ENCODE measurements at places on chromosomes 4 and X.

- no peak for DNase-seq
Measured at GRCh38 chrX:32084757-32085156, 1012.9 kb upstream of the FTHL17 start.

GRCh38 chrX:15653961-15654360 lies 10.6 kb downstream of the CLTRN start:
- no peak for DNase-seq

GRCh38 chr4:5277079-5277478 lies 225.8 kb downstream of the STK32B start:
- DNase-seq = no peak

- DNase-seq = no peak
Measured at GRCh38 chr4:60934566-60935295, 265.4 kb upstream of the ADGRL3 start.

DNA sequence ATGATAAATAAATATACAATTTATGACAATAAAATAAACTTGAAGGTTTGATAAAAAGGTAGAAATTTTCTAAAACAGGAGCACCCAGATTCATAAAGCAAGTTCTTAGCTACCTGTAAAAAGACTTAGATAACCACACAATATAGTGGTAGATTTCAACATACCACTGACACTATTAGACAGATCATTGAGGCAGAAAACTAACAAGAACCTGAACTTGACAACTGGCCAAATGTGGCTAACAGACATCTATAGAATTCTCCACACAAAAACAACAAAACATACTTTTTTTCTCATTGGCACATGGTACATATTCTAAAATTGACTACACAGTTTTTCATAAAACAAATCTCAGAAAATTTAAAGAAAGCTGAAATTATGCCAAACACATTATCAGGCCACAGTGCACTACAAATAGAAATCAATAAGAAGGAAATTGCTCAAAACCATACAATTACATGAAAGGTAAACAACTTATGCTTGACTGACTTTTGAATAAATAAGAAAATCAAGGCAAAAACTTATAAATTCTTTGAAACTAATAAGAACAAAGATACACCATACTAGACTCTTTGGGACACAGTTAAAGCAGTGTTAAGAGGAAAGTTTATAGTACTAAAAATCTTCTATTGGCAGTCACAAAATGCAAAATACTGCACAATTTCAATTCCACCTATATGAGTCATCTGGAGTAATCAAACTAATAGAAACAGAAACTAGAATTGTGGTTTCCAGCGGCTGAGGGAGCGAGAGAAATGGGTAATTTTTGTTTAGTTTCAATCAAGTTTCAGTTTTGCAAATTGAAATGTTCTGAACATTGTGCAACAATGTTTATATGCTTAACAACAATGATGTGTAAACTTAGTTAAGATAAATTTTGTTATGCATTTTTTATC lies 925.6 kb downstream of the SH3BGRL start:
- DNase-seq = no peak

- DNase-seq = no peak
Measured at GRCh38 chrX:78103001-78103622, 936 bp upstream of the PGK1 start.

DNA sequence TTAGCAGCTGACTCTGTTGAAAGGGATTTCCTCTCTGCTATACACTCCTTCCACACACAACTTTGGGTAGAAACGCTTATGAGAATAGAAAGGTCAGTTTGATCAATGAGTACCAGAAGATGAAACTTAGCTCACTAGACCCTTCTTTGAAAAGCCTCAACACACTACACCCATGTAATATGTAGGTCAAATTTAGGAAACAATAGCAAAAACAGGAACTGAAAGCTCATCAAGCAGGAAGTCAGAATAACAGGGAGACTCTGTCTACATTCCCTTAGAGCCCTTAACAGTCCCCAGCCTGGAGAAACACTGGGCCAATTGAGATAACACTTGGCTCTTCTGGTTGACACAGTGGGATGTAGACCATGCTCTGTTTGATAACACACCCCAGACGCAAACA lies 30.7 kb downstream of the SRPX2 start:
- no peak for DNase-seq

DNA sequence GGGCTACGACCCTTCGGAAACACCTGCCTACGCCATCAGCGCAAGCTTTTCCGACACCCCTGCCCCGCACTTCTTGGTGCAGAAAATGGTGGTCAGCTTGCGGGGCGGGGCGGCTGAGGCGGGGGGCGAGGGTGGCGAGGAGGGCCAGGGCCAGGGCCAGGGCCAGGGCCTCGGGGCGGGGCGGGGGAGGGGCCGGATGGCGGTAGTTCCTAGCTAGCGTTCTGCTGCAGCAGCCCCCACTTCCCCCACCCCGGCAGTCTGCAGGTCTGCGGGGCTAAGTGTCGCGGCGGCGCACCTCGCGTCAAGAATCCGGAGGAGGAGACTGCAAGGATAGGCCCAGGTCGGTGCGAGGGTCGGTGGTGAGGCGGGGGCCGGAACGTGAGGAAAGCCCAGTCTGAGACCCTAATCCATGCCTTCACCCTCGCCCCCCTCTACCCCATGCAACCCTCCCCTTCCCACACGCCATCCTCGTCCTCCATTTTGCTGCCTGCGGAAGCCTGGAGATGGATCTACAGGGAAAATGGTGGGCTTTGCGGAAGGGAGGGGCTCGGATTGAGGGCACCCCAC lies 600 bp downstream of the BEX4 start:
- DNase-seq = no peak

DNA sequence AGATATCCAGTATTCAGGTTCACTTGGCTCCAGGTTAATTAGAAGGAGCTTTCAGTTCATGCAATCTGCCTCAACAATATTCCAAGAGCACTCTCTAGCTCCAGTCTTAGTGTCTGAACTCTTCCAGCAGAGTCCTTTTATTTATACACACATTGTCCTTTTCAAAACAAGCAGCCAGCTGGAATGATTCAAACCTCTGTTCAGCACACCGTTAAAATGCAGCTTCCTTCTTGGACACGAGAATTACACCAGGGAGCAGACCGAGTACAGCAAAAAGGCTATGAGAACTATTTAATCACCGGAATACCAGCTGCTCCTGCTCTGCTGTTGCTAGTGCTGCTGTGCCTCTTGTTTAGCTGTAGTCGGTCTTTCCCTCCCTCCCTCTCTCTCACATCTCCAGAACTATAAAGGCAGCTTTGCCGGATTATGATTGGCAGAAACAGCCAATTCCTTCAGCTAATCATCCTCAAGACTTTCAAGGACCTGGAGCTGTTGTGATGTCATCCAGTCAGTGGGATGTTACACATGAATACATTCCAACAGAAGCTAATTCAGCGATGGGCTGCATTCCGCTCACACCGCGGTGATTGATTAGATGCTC lies at the start of gene NDST4:
Gene NDST4, minus strand, starts transcription at position 115 of the 601 bp plus-strand sequence. CDS start 36,584 bp downstream, outside the sequence.
- no peak for DNase-seq

- DNase-seq = peak; percentile 4
Measured at GRCh38 chrX:118974088-118974907, at the start of gene LONRF3. Gene LONRF3 (plus strand): TSS chrX:118974618. CDS start chrX:118974781, 163 bp downstream.

DNA sequence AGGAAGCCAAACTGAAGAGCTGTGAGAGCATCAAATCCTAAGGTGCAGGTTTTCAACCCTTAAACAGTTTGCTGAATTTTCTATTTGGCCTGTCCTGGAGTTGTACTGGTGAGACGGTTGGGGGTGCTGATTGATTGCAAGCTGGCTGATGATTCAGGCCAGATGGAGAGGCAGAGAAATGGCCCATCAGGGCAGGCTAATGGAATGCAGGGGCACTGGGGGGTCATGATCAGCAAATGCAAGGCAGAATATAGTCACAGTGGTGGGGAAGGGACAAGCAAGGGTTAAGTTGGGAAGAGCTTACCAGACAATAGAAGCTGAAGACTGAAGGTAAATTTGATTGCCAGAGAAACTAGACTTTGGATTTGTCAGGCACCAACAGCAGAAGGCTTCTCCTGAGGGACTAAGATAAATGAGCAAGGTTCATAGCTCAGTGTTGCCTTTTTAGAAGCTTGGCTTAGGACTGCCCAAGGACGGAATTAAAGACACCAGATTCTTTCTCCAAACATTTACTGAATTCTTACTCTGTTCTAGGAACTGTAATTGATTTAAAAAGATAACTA lies 4.3 kb upstream of the AADAT start:
- DNase-seq = no peak

DNA sequence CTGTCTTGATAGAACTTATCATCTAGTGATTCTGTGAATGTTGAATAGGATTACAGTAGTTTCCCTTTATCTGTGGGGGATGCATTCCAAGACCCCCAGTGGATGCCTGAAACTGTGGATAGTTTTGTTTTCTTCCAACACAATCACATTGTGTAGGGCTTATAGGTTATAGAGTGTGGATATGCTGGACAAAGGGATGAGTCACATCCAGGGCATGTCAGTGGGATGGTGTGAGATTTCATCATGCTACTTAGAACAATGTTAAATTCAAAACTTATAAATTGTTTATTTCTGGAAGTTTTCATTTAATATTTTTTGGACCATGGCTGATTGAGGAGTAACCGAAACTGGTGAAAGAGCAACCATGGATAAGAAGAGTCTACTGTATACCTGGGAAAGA lies 432.3 kb upstream of the ATOH1 start:
- no peak for DNase-seq

DNA sequence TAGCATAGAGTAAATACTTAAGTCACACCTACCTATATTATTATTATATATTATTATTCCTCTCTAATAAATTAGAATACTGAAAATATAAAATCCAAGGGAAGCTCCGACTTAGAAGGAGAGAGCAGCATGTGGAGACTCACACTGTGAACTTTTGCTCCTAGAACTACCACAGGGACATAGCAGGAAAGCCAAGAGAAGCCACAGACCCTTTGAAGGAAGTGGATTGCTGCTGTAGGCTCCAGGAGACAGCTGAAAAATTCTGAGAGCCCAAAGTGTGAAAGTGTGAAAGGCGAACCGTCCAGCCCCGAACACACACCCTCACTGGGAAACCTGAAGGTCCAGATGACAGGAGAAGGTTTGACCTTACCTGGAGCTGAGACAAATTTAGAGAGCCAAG lies 177.0 kb downstream of the FAM13A start:
- DNase-seq = no peak

GRCh38 chr4:87391576-87392054 lies 627 bp upstream of the HSD17B11 start:
- no peak for DNase-seq

DNA sequence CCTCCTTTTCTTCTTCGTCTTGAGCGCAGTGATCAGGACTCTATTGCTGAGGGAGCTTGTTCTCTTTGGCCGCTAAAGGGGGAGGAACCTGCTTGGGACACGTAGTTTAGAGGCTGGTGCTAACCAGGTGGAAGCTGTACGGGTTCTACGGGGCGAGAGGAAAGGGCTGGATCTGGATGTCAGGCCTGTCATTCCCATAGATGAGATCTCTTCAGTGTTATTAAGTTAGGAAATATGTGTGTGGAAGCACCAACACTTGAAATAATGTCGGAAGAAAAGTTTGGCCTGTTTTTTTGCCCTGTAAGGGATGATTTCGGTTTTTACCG lies 643 bp downstream of the SRP72 start:
- DNase-seq = no peak

- no peak for DNase-seq
Measured at GRCh38 chr4:80199004-80199560, 1.8 kb downstream of the PRDM8 start.

All from GOT3 (cell line).